ENCODE measurements at places on chromosomes 3 and 15. TPM values are rescaled to one million over a fixed set of nuclear protein-coding genes. Genes with fewer than 3 reads are reported as not detected.

DNA sequence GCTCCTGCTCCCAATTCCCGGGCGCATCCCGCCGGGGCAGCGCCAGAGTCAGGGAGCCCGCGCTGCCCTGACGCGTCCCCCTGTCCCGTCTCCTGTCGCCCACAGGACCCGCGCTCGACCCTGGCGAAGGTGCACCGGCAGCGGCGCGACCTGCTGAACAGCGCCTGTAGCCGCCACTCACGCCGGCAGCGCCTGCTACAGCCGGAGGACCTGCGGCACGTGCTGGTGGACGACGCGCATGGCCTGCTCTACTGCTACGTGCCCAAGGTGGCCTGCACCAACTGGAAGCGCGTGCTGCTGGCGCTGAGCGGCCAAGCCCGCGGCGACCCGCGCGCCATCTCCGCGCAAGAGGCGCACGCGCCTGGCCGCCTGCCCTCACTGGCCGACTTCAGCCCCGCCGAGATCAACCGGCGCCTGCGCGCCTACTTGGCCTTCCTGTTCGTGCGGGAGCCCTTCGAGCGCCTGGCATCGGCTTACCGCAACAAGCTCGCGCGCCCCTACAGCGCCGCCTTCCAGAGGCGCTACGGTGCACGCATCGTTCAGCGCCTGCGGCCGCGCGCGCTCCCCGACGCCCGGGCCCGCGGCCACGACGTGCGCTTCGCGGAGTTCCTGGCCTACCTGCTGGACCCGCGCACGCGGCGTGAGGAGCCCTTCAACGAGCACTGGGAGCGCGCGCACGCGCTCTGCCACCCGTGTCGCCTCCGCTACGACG lies 16.9 kb downstream of the C3orf22 start:
- H3K4me1 ChIP-seq: no peaks in the 10 kb centered on the region
- no peak for DNase-seq
- no peak overlapping the region for H3K27ac ChIP-seq
- H3K4me3 ChIP-seq: no peak overlapping the region
- no peaks in the 10 kb centered on the region for H3K27me3 ChIP-seq
- H3K36me3 ChIP-seq: no peaks in the 10 kb centered on the region

GRCh38 chr3:30476368-30477084 lies 129.9 kb upstream of the TGFBR2 start:
- no peak for DNase-seq
- no peaks in the 10 kb centered on the region for H3K36me3 ChIP-seq
- no peak overlapping the region for H3K27ac ChIP-seq
- no peaks in the 10 kb centered on the region for H3K27me3 ChIP-seq
- no peak overlapping the region for H3K4me3 ChIP-seq
- H3K4me1 ChIP-seq: no peaks in the 10 kb centered on the region

The TRPM1 gene
- not detected for total RNA-seq

GRCh38 chr3:68424796-68425460 lies 507.4 kb downstream of the TAFA4 start:
- no peak overlapping the region for H3K27ac ChIP-seq
- DNase-seq: no peak
- no peaks in the 10 kb centered on the region for H3K4me1 ChIP-seq
- no peak overlapping the region for H3K4me3 ChIP-seq
- no peaks in the 10 kb centered on the region for H3K27me3 ChIP-seq

The CKMT1A gene
- total RNA-seq: 0.40 TPM

GRCh38 chr3:33834096-33834453 lies 35.6 kb downstream of the PDCD6IP start:
- no peak overlapping the region for H3K4me3 ChIP-seq
- no peak overlapping the region for H3K27ac ChIP-seq
- no peak for DNase-seq
- no peaks in the 10 kb centered on the region for H3K27me3 ChIP-seq

DNA sequence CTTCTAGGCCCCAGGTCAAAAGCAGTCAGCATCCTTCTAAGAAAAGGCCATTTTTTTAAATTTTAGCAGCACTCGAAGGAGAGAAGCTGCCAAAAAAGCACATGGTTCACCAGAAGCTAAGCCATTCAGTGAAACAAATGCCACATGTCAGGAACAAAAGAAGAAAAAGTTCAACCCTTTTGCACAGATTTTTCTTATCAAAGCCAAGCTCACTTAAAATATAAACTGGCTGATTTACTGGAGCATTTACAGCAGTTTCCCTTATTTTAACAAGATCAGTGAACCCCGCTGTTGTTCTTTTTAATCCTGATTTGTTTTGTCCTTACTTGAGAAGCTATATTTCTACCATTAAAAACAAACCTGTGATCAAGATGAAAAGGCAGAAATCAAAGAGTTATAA lies 46.5 kb upstream of the SYNPR start:
- H3K27me3 ChIP-seq: no peaks in the 10 kb centered on the region
- no peaks in the 10 kb centered on the region for H3K36me3 ChIP-seq
- no peak overlapping the region for H3K27ac ChIP-seq
- H3K4me3 ChIP-seq: no peak overlapping the region

DNA sequence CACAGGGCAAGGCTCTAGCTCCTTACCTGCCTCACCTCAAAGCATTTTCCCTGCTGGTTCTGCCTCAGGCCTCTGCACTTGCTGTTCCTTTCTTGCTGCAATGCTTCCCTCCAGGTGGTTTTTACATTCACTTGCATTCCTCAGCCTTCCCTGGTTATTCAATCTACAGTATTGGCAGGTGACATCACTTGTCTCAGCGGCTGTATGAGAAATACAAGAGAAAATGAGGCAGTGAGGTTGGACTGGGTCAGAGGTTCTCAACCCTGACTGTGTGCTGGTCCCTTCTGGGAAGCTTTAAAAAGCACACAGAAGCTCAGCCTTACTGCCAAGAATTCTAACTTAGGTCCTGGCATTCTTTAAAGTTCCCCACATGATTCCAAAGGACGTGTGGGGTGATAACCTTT lies 26.7 kb downstream of the SIAH2 start:
- no peaks in the 10 kb centered on the region for H3K36me3 ChIP-seq
- no peak overlapping the region for H3K27ac ChIP-seq
- no peak overlapping the region for H3K4me3 ChIP-seq
- H3K27me3 ChIP-seq: no peaks in the 10 kb centered on the region

GRCh38 chr3:159473206-159473605 lies 515.4 kb upstream of the IL12A start:
- no peaks in the 10 kb centered on the region for H3K27me3 ChIP-seq
- H3K4me1 ChIP-seq: no peaks in the 10 kb centered on the region

The REC114 gene
- total RNA-seq: not detected

Measured in ovary (tissue), 10 donors.